ENCODE measurements at places on chromosomes 7 and 10. TPM values are rescaled to one million over a fixed set of nuclear protein-coding genes. Genes with fewer than 3 reads are reported as not detected.

DNA sequence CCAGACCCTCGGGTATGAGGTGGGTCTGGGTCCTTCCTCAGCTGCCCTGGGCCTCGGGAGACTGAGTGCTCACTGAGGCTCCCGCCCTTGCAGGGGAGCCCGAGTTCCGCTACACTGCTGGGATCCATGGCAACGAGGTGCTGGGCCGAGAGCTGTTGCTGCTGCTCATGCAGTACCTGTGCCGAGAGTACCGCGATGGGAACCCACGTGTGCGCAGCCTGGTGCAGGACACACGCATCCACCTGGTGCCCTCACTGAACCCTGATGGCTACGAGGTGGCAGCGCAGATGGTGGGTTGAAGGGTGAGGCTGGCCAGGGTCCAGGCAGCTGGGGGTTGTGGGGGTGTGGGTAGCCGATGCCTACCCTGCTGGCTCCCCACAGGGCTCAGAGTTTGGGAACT, 7.6 kb downstream of the AEBP1 start:
- no peak for DNase-seq

GRCh38 chr7:67589183-67589582, 592.5 kb downstream of the TYW1 start:
- DNase-seq = no peak

DNA sequence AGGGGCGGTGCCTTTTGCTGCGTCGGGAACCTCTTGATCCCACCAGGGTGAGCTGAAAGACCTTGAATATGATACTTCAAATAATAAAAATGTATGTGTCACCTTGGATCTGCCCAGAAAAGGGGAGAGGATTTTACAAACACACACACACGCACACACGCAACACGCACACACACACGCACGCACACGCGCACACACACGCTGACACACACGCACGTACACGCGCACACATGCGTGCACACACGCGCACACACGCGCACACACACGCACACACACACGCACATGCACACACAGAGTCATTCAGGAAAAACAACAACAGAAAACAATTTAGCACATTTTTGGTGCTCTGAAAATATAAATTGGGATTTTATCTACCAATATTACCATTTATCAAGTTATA, 379.5 kb downstream of the PAXIP1 start:
- DNase-seq = no peak

DNA sequence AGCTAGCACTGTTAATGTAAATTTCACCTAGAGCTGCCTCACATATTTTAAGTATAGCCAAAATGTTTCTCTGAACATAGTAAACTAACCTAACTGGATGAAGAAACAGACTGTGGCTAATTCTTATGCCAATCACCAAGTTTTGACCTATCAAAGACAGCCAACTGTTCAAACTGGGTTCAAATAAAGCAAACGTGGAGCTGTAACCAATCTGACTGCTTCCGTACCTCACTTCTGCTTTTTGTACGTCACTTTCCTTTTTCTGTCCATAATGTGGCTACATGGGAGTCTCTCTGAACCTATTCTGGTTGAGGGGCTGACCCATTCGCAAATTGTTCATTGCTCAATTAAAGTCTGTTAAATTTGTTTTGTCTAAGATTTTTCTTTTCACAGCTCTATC, 66.3 kb upstream of the ETV1 start:
- no peak for DNase-seq

DNA sequence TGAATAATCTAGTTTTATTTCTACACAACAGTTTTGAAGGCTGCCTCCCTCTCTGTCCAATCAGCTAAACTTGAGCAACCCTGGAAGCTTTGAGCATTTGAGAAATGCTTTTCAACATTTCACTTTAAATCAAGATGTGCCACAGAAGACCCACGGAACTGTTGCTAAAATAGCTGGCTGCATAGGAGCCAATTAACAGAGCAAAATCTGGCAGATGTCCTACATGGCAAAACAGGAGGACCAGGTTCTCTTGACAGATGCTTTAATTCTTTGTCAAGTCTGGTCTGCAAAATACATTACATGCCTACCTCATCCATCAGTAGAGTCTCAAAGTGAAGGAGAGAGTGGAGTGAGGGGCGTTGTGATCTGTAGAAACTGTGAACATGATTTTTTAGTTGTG, 185.9 kb downstream of the DPY19L1 start:
- DNase-seq = no peak

The ANKRD61 gene
- total RNA-seq = not detected

The AKR1E2 gene
- total RNA-seq = 5.9 TPM

The SYPL1 gene
- total RNA-seq = 83.6 TPM

The GHRHR gene
- not detected for total RNA-seq

The LRRN3 gene
- total RNA-seq = 7.4 TPM

Data from left ventricle myocardium inferior (tissue), 1 donor.